HCT116 (cell line): ENCODE measurements at places on chromosomes 7 and 10.

DNA sequence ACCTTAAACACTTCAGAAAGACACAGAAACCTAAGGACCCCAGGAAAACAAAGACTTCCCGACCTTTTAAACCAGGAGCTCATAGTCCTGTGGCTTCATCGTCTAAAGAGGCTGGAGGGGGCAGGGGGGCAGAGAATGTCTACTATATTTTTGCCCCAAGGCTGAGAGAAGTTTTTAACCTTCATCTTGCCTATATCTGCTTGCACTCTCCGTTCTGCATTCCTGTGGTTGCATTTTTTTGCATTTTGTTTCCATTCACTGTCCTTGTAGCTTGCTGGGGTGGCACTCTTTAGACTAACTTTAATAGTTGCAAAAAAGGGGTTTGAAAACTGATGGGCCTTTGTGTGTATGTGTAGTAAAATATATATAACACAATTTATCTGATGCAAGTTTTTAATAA, 23.7 kb downstream of the PRKAR2B start:
- DNase-seq: no peak

DNA sequence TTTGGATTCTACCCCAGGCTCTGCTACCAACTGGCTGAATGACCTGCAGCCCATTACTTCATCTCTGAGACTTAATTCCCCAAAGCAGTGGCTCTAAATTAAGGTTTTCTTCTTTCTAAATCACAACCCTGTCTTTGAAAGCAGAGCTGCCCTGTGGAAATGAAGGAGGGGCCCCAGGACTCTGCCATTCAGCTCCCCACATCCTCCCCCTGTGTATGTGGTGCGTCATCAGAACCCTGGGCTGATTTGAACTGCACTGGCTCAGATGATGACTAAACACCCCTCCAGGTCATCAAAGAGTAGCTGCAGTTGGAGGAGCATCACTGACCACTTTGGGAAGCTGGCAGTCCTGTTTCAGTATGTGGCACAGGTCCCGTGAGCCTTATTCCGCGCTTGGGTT, 46.6 kb downstream of the BPGM start:
- DNase-seq: no peak

DNA sequence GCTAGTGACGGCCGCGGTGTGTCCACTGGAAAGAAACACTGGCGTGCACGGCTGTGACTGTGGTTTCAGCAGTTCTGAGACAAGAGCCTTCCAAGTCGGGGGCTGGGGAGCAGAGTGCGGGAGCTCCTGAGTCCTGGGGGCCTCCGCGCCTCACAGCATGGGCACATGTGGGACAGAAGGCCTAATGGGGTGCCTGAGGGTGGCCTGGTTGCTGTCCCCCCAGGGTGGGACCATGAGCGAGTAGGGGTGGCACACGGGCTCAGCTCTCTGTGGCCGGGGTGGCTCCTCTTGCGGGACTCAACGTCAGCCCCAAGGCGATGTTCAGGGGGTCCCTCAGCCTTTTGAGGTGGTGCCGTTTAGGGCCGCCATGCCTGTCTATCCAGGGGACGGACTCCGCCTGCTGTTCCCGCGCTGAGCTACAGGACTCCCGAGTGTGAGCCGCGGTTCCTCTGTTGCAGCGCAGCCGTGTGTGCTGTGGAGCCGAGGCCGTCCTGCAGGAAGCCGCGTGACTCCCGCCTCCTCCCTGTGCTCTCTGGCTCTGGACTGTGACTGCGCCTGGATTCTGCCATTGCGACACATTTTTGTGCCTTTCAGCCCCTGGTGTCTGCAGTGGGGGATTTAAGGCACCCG, 23.5 kb upstream of the CHST12 start:
- DNase-seq: no peak

GRCh38 chr7:120658516-120658915, 199.4 kb downstream of the TSPAN12 start:
- no peak for DNase-seq

GRCh38 chr7:1693991-1694524, 24.0 kb downstream of the ELFN1 start:
- no peak for DNase-seq

- no peak for DNase-seq
These were observed 518.4 kb upstream of the FOXK1 start for GRCh38 chr7:4163565-4164203.

DNA sequence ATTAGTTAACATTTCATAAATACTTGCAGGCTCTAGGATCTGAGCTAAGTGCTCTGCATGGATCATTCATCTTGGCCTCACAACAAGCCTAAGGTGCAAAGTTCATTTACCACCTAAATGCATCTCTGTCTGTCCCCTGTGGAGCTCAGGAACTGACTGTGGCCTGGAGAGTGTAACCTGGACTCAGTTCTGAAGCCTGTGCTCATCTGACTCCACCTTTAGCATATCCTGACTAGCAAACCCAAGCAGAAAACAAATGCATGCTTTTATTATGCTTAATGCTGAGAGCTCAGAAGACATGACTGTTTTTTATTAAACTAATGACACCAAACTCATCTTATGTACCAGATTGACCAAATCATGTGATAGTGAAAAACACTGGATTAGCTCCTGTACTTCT, 245.6 kb upstream of the INHBA start:
- DNase-seq: no peak

GRCh38 chr7:104903044-104903443, 111.0 kb upstream of the KMT2E start:
- DNase-seq: no peak

DNA sequence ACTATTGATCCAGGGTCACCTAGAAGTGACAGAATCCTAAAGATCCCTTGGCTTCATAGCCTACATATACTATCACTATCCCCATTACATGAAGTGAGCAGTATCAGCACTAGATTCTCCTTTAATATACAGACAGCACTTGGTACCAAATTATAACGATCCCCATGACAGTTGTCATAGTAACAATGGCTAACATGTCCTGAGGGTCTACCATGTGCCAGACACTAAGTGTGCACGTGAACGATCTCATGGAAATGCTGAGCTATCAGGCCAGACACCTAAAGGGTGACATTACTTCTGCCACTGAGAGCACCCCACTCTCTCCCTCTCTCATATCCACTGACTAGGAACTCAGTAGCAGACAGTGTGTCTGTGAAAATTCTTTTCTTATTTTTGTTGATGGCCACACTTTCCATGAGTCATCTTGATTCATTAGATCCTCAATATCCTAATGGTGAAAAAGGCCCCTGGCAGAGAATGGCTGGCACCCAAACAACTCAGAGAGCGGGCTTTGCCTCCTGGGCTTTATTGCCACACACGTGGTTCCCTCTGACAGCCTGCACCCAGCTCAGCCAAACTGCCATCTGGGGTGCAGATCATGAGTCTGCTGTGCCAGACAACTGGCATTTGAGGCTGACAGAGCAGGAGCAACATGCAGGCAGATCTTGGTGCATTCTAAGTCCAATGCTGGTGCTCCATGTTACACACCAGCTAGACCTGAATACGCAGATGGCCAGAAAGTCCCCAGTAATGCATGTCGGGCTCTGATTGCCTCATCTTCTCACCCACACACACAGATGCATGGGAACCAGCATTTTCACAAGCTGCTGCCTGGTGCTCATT, 176.3 kb downstream of the DGKI start:
- no peak for DNase-seq

- DNase-seq: no peak
These were observed 19.1 kb upstream of the PRF1 start for GRCh38 chr10:70621503-70622078.

DNA sequence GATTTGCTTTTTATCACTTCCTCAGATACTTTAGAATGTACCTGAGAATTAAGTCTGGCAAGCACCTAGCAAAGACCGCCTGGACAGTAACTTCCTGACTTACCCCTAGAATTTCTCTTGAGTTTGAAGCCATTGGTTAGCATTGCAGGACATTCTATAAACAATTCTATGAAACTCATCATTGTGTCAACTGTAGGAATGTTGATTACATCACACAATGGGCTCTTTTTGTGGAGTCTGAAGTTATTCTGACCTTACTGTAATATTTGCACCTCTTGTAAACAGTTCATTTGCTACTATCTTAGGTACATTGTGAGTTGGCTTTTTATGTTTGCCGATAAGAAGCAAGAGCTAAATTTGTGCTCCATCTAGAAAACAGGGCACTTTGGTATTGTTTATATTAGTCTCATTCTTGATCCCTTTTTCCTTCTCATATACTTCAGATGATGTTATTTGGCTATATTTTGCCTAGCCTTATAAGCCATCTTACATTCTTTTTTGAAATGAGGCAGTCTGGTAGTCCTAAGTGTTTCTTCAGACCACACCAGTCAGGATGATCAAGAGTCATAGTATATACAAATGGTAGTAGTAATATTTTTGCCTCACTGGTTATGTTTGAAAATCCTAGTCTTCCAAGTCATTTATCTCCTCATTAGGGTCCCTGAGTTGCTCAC, 52.4 kb downstream of the CASD1 start:
- no peak for DNase-seq
